ENCODE measurements at places on chromosomes 3 and 15.
A peak's percentile ranks its signal among the peaks of the same experiment; 100 is the strongest.

- no peak for DNase-seq
Observed at GRCh38 chr3:108079877-108080276, 11.0 kb downstream of the CD47 start.

GRCh38 chr3:194468086-194468485, 18.7 kb downstream of the ATP13A3 start:
- DNase-seq: no peak

DNA sequence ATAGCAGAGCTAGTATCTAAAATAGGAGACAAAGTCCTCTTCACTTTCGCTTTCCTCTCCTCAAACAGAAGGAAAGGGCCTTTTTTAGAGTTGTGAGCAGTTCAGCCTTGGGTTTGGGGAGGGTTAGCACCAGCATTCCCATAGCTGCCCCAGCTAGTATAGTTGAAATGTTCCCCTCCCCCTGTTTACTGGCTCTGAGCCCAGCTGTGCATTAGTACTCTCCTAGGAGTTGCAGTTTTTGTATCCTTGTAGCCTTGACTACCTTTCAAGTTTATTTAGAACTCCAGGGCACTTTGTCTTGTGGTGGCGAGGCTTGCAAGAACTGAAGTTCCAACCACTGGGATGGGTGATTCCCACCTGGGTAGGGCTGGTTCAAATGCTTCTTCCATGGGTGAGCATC, 245.1 kb upstream of the NAALADL2 start:
- no peak for DNase-seq

- DNase-seq: no peak
Observed at GRCh38 chr3:37918627-37919026, 56.9 kb downstream of the CTDSPL start.

GRCh38 chr15:100669260-100669659, 66.9 kb downstream of the ASB7 start:
- DNase-seq: peak; percentile 76

DNA sequence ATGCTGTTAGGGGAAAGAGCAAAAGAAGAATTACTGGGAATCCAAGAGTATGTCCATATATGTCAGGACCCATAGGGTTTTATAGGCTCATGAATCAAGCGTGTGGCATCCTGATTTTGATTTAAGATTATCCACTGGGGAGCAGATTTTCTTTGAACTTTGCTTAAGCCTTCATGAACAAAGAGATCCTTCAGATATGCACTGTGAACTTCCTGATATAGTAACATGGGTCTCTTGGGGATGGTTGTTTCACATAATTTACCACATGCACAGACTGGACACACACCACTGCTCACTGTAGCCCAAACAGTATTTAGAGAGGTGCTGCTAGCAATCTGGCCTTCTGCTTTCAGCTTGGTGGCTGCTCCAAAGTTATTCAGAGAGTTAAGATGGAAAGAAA, 200.9 kb upstream of the ZPLD1 start:
- DNase-seq: no peak

GRCh38 chr15:33871980-33872379, 96.3 kb upstream of the CHRM5 start:
- no peak for DNase-seq

- no peak for DNase-seq
Observed at GRCh38 chr3:174821477-174821876, 37.7 kb upstream of the NAALADL2 start.

GRCh38 chr3:78052746-78053145, 1012.8 kb downstream of the ROBO2 start:
- no peak for DNase-seq

- no peak for DNase-seq
Observed at GRCh38 chr3:188505911-188506310, 352.0 kb downstream of the LPP start.

- DNase-seq: no peak
Observed at GRCh38 chr3:9296241-9296640, 46.8 kb upstream of the SRGAP3 start.

GRCh38 chr15:55005679-55006078, 191.1 kb downstream of the RSL24D1 start:
- no peak for DNase-seq

- DNase-seq: no peak
Observed at GRCh38 chr15:74857082-74857655, 14.2 kb upstream of the ULK3 start.

DNA sequence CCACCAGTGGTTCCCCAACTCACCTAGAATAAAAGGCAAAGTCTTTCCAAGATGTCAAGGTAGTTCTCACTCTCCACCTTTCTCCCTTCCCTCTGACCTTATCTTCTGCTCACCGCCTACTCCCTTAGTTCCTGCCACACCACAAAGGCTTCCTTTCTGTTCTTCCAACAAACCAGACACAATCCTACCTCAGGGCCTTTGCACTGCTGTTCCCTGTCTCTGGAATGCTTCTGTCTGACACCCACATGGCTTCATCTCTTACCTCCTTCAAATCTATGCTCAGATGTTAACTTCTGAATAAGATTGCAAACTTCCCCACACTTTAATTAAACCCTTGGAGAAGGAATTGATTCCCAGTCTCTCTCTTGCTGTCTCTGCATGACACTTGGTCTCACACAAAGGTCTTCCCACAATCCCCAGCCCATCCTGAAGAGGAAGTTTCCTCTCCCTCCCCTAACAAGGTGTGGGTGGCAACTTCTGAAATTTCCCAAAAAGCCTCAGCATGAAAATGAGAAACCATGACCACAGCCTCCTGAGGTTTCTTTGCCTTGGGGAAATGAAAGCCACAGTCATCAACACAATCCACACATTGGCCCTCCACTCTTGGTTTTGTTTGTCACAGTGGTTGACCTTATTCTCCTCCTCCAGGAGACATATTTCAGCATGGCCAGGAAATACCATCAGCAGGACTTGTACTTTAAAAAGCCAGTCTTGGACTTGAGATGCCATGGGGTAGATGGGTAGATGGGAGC, 3.0 kb upstream of the RYK start:
- DNase-seq: no peak

DNA sequence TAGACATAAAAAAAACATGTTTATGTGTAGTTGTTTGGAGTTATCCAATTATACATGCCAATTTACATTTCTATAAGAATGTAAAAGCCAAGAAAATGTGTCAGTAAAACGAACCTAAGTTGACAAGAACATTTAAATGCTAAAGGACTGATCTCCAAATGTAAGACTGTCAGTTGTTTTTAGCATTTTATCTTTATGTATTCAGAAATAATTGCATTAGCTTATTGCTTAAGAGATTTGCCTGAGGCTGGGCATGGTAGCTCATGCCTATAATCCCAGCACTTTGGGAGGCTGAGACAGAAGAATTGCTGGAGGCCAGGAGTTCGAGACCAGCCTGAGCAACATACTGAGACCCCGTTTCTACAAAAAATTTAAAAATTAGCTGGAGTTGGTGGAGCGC, 26.9 kb downstream of the PXK start:
- DNase-seq: no peak

GRCh38 chr3:190424478-190425439, 24.9 kb downstream of the TMEM207 start:
- no peak for DNase-seq

DNA sequence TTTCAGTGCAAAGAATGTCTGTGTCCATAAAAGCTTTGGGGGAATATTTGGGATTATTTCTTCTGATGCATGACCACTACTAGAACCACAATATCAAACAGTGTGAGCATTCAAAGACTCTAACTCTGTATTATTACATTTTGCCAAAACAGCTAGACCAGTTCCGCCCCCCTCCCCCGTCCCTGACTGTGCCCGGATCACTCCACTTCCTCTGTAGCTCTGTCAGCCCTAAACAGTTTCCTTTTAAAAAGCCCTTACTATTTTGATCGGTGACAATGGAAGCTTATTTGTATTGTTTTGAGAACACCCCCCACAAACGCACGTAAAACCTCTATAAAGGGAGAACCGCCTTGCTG, 36.6 kb upstream of the EPHB3 start:
- DNase-seq: no peak

GRCh38 chr3:124699686-124700396, 30.4 kb upstream of the UMPS start:
- DNase-seq: no peak

DNA sequence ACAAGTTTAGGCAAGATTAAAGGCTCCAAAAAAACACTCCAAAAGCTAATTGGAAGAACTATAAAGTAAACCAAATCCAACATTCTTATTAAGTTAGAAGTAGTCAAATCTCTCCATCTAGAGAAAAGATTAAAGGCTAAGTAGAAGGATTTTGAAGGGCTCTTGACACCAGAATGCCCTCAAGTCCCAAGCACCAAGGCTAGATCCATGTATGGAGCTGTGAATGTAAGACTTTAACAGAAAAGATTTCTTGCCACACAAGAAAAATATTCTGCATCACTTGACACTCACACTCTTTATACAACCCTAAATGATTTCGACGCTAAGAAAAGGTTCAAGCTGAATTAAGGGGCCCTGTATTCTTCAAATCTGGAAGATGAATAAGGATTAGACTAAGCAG, 345.2 kb downstream of the VGLL3 start:
- DNase-seq: no peak

DNA sequence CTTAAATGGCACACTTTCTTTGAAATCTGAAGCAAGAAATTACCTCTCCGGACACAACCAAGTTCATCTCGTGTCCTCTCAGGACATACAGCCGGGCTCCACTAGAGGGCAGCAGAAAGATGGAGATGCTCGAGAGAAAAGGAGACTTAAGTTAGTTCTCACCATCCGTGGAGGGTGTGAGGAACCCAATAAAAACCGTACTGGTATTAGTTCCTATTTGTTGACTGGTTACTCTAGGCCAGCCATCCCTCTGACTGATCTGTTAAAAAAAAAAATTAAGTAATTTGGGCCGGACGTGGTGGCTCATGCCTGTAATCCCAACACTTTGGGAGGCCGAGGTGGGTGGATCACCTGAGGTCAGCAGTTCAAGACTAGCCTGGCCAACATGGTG, 7.9 kb upstream of the CYP11A1 start:
- no peak for DNase-seq

DNA sequence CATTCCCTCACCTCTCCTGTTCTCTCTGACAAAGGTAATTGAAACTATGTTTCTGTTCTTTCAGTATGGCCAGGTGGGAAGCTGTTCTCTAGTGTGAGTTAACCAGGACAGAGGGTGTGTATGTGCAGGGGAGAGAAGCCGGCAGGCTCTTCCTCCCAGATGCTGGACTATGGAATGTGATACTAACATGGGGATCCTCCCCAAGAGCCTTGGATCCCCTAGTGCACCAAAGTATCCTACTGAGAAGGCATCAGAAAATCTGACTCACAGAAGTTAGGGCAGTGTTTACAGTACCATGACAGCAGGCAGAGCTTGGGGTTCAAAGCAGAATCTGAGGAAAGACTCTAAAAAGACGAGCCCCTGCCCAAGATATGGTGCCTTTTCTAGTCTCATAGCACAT, 123.1 kb downstream of the APBA2 start:
- no peak for DNase-seq

- no peak for DNase-seq
Observed at GRCh38 chr3:14877469-14877868, 58.7 kb downstream of the FGD5 start.

DNA sequence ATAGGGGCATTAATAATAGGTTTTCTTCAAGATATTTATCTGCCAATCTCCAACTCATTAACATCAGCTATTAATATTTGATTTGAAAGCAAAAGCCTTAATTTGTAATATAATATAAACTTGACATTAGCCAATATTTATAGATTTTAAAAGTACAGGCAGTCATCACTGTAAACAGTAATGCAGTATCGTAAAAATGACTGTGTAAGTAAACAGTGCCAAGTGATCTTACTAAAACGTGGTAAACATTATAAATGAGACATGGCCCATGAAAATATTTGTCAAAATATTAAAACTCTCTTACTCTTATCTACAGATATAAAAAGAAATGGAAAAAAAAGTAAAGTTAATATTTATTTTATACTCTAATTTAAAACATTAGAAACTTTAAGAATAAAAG, 101.6 kb upstream of the EPHA6 start:
- no peak for DNase-seq

Data from vagina (tissue), 2 donors.